ENCODE measurements at places on chromosomes 5 and 9.

DNA sequence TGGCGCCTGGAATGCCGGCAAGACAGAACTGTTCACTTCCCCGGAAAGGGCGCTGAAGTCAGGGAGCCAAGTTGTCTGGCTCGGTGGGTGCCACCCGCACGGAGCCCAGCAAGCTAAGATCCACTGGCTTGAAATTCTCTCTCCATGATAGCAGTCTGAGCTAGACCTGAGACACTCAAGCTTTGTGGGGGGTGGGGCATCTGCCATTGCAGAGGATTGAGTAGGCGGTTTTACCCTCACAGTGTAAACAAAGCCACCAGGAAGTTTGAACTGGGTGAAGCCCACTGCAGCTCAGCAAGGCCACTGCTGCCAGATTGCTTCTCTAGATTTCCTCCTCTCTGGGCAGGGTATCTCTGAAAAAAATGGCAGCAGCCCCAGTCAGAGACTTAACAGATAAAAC, 277.4 kb downstream of the SLCO4C1 start:
- no peak for DNase-seq

DNA sequence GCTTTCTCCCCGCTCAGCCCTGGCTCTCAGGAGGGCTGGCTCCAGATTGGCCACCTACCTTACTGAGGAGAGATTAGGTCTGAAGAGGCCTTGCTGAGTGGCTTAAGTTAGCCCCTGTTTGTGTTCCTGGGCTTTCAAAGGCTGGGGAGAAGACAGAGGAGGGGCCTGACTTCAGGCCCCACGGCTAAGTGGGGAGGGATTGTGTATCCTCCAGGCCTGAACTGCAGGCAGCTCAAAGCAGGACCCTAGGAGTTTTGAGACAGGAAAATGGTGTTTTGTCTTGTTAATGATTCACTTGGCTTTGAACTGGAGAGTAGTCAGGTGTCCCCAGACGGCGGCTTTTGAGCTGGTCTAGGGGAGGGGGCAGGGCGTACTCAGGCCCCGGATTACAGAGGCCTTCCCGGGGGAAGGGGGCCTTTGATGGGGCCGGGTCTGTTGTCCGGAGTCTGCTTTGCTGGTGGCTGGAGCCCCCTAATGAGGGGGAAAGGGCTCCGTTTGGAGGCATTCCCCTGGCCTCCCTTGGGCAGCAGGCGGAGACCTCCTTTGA, 162.0 kb upstream of the SMIM23 start:
- DNase-seq = no peak

- DNase-seq = no peak
Observed at GRCh38 chr9:74958587-74958986, 5.9 kb upstream of the C9orf40 start.

- DNase-seq = no peak
Observed at GRCh38 chr9:127634698-127635097, 22.6 kb downstream of the STXBP1 start.

- no peak for DNase-seq
Observed at GRCh38 chr9:107491081-107492053, 1.8 kb upstream of the KLF4 start.

DNA sequence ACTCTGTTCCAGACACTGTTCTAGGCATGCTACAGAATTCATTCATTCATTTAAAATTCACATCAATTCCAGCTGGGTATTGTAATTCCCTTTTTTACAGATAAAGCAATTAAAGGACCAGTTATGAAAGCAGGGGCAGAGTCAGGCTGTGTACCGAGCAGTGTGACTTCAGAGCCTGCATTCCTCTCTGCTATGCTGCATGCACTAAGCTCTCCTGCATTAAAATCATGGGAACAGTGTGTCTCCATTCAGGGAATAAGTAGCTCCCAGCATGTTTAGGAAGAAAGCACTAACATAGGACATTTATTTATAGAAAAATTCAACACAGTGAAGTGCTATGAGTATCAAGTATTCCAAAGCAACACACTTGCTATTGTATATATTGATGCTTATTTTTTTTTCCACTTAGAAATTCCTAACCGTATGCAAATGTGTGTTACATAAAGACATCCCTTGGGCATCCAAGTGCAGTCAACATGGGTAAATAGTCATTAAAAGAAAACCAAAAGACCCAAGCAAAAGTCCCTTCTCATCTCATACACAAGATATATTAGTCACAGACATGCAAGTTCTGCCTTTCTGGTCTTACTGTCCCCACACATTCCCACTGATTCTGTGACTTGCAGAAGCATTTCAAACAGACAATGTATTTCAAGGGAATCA, 173.7 kb downstream of the GABRB2 start:
- no peak for DNase-seq

DNA sequence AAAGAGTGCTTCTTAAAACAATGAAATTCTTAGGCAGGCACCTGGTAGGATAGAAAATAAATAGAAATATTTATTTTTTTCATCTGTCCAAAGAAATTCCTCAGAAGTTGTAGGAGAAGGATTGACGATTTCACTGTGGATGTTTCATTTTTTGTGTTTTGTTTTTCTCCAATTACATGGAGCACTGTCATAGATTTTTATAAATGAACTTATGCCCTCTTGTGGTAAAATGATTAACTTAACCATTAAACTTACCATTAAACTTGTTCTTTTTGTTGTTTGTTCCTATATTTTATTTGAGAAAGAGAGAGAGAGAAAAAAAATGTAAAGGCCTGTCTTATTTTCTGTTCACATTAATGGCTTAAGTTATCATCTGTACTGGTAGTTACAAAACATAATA, 339.2 kb downstream of the PRR16 start:
- DNase-seq = no peak

DNA sequence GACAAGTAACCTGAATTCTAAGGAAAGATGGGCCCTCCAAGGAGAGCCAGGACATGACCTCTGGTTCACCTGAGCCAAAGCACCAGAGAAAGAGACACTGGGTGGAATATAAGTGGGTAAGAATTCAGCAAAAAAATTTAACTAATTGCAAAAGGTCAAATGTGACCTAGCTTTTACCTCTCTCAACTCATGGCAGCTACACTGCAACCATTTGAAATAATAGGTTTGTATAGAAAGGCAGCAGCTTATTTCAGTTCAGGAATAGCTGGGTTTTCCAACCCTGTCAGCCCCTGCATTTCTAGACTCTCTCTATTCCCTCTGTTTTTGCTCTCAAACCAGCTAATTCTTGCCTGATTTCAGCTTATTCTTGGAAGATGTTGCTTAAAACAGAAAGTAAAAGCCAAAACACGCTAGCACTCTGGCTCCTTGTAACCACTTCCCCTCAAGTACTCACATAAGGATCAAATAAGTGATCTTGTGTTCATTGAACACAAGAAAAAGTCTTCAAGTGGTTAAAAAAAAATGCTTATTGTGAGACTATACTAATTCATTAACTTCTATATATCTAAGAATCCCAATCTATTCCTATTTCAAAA, 101.1 kb upstream of the NR4A3 start:
- DNase-seq = no peak

- no peak for DNase-seq
Observed at GRCh38 chr5:79886456-79886855, 104.6 kb downstream of the MTX3 start.

DNA sequence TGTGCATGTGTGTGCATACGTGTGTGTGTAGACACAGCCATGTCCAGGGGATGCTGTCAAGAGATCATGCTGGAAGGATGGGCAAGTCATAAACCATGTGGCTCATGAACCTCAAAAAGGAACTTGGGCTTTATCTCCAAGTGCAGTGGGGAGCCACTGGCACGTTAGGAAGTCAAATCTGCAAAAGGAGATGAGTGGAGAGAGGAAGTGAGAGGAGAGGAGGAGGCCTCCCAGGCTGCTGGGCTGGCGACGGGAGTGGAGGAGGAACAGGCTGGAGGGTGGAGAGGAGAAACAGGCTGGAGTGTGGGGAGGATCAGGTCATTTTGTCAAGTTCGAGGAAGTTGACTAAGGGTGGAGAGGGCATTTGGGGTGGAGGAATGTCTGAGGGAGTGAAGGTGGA, 29.2 kb upstream of the TIFAB start:
- no peak for DNase-seq

GRCh38 chr9:93220627-93221026, 36.7 kb downstream of the WNK2 start:
- no peak for DNase-seq

GRCh38 chr9:26271495-26272122, 593.4 kb upstream of the TUSC1 start:
- no peak for DNase-seq

- DNase-seq = no peak
Observed at GRCh38 chr9:34650816-34651215, 1.2 kb upstream of the IL11RA start.

GRCh38 chr9:80496901-80497556, 925.3 kb downstream of the TLE4 start:
- no peak for DNase-seq

GRCh38 chr9:113511856-113512761, 48.6 kb downstream of the RGS3 start:
- DNase-seq = peak; percentile 78

GRCh38 chr5:10649666-10650380, 86.0 kb downstream of the ANKRD33B start:
- no peak for DNase-seq

GRCh38 chr9:8883321-8883720, 1083.7 kb upstream of the DMAC1 start:
- no peak for DNase-seq

DNA sequence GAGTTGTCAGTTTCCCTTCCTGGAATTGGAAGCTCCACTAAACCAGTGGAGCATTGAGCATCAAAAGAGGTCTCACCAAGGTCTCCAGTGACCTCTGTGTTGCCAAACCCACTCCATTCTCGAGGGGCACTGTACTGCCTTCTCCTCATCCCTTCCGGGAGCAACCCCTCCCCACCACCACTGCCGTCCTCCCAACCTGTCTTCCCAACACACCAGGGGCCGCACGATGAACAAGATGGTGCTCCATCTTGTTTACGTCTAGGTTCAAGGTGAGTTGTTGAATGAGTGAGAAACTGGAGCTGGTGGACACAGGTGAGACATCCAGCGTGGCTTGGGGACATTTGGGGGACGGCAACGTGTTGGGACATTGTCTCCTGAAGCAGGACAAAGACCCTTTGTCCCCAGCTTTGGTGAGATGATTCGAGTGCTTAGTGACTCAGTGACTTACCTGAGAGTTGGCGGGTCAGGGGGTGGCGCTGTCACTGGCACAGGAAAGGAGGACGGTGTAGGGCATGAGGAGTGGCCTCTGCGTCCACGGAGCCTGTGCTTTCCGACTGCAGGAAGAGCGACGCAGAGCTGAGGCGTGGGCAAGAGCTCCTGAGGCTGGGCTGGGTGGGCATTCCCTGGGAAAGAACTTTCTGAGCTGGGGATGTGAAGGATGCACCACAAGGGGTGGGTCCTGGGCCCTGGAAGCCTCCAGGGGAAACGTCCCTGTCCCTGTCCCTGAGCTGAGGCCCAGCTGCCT, 44.8 kb upstream of the RNU6ATAC start:
- no peak for DNase-seq

- DNase-seq = no peak
Observed at GRCh38 chr5:79133121-79133656, 21.6 kb downstream of the BHMT start.

DNA sequence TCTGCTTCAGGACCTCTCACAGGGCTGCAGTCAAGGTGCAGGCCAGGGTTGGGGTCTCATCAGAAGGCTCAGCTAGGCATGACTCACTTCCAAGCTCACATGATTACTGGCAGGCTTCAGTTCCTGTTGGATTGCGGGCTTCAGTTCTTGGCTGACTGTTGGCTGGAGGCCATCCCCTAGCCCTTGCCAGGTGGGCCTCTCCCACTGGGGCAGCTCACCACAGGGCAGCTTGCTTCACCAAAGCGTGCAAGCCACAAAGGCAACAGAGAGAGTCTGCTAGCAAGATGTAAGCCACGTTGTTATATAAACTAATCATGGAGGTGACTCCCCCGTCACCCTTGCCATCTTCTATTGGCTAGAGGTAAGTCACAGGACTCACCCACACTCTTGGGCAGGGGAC, 14.4 kb downstream of the CPLX2 start:
- DNase-seq = no peak

GRCh38 chr9:2228132-2228531, 213.0 kb downstream of the SMARCA2 start:
- DNase-seq = no peak

DNA sequence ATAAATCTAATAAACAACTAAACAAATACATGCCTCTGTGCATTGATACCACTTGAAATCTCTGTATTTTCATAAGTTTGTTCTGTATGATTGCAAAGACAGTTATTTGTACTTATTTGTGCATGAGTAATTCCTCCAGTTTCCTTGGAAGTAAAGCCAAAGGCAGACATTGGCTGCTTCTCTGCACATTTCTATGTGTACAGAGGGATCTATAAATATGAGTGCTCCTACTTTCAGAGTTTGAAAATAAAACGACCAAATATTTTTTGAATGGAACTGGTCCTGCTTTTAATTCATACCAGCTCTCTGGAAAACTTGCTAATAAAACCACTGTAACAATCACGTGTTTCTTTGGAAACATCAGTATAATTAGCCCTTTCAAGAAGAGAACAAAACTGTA, 306.5 kb downstream of the MAN2A1 start:
- no peak for DNase-seq

DNA sequence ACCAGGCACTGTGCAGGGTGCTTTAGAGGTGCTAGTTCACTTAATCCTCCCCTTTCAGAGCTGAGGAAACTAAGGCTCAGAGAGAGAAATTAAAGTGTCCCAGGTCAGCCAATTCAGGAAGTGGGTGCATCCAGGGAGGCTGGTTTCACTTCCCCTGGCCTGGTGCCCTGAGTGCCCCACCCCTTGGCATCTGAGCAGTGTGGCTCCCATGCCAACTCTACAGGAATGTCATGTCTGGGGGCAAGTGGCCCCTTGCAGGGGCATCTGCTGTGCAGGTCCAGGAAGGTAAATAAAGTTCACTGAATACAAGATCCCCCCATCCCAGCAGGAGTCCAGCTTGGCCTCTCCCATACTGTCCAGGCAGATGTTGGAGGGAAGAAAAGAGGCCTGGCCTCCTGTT, 4.4 kb upstream of the N4BP3 start:
- DNase-seq = no peak
